Putamen (tissue), 1 donor: ENCODE measurements at places on chromosomes 2 and 18.

- no peak for DNase-seq
These were observed 95.5 kb downstream of the ZNF521 start for GRCh38 chr18:25256439-25256838.

DNA sequence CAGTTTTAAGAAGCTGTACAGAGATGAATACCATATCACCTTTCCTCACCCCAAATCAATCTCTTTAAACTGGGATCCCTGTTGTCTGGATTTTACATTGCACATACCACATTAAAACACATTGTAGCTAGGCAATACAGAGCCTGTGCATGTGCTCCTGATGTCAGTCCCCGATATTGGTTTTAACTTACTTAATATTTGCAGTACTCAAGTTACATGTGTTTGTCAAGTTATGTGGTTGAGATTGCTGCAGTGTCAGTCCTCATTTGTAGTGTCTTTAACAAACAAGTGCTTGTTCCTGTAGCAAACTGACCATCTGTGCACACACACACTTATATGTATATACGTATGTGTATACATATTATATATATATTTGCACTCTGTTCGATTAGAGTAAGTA lies 10.4 kb upstream of the UBE2E3 start:
- no peak for DNase-seq

DNA sequence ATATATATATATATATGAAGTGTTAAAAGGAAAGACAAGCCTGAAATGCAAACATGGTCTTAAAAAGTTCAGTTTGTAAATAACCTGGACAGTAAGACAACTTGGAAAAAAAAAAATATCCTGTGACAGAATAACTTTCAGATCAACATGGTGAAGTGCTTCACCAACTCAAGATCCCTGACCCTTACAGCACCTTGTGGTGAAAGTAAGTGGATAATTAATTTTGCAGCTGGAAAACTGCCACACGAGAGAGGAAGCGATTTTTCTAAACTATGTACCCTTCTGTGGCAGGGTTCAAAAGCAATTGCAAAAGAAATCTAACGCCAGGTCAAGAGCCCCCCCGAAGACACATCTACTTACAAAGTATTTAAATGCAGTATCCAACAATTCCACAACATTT lies 95.8 kb downstream of the PAX3 start:
- DNase-seq: no peak

- no peak for DNase-seq
These were observed 14.7 kb downstream of the CFLAR start for GRCh38 chr2:201130524-201131186.

- DNase-seq: no peak
These were observed 499.9 kb upstream of the SPHKAP start for GRCh38 chr2:228681426-228681825.

DNA sequence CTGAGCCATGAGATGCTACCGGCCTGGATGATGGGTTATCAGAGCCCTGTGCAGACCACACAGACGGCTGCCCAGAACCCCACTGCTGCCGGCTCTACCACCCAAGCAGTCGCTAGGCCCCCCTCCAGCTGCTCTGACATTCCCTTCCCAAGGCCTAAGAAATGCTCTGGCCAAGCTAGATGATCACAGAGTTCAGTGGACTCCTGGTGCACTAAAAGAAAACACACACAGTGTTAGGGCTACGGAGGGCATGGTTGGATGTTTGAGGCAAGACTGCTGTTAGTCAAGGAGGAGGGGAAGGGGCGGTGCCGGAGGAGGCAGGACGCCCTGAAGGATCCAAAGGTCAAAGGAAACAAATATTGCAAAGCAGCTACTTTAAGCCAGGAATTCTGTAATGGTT lies 174.5 kb downstream of the MYCN start:
- DNase-seq: no peak

- no peak for DNase-seq
These were observed 202.9 kb upstream of the HDAC4 start for GRCh38 chr2:239603411-239604356.

- DNase-seq: no peak
These were observed 43.9 kb downstream of the PAX8 start for GRCh38 chr2:113234721-113235346.

DNA sequence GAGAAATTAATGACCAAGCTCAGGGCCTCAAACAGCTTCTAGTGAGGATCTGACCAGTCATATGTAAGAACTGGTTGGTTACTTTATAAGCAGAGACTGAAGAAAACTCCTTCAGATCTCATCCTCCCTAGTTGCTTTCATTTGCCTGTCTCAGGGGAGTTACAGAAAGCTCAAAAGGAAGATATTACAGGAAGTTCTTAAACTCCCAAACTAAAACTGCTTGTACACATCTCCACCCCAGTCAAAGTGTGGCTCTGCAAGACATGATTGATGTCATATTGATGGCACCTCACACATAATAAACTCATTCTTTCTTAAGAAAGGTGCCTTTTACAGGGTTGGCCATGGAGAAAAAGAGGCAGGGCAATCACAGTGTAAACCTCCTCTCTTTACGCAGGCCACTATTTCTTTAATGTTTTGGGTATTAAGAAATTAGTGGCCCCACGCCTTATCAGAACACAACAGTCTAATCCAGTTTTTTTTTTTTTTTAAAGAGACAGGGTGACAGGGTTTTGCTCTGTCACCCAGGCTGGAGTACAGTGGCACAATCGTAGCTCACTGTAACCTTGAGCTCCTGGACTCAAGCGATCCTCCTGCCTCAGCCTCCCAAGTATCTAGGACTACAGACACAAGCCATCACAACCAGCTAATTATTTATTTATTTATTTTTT lies 62.6 kb upstream of the STK17B start:
- DNase-seq: no peak

GRCh38 chr2:89842180-89842908 lies 1150.9 kb downstream of the RPIA start:
- no peak for DNase-seq

GRCh38 chr2:23106242-23106785 lies 278.7 kb upstream of the KLHL29 start:
- no peak for DNase-seq

DNA sequence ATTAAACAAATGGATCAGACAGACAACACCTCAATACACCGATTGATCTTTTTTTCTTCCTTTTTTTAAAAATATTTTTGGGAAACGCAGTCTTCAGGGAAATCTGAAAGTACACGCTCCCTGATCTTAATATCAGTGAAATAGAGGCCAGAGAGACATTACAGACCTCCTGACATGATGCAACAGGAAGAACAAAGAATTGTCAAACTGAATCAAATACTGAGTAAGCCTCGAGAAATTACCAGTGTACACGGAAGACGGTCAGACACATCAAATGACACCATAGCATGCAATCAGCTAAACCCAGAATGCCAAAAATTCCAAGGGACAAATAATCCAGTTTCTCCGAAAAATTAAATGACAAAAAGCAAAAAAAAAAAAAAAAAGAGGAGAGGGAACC lies 80.2 kb upstream of the NFU1 start:
- no peak for DNase-seq

GRCh38 chr2:239230318-239231052 lies 170.3 kb downstream of the HDAC4 start:
- DNase-seq: no peak

DNA sequence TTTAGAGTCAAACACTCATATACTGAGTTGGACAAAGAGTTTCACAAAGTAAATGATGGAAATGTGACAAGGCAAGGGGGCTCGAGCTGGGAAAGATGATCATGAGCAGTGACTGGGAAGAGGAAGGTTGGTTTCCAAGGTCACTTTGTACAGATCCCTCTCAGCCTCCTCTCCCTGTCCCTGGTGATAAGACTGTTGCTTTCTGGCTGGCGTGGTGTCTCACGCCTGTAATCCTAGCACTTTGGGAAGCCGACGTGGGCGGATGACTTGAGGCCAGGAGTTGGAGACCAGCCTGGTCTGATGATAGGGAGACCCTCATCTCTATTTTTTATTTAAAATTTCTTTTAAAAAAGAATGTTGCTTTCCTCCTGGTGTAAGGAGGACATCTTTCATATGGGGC lies 86.6 kb upstream of the STPG4 start:
- no peak for DNase-seq

- DNase-seq: peak; percentile 77
These were observed 2.0 kb downstream of the PHLPP1 start for GRCh38 chr18:62717169-62717924.

DNA sequence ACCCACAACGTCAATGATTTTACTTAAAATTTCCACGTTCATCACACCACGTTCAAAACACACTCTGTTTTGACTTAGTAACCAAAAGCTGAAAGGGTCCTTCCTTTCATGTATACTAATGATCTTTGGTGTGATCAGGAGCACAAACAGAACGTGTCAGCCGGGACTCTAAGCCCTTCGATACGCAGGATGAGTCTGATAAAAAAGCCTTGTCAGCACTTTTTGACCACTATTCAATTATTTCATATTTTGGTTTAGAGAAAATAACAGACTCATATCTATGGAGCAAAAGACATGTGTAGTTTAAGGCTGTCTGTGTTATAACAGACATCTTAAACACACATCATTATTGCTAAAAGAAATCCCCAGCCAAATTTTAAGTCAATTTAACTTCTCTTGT lies 345.3 kb downstream of the ZNF516 start:
- no peak for DNase-seq

- no peak for DNase-seq
These were observed 248.8 kb upstream of the SLC39A10 start for GRCh38 chr2:195408196-195408595.

- no peak for DNase-seq
These were observed 29.4 kb downstream of the KIF1A start for GRCh38 chr2:240790370-240791220.

DNA sequence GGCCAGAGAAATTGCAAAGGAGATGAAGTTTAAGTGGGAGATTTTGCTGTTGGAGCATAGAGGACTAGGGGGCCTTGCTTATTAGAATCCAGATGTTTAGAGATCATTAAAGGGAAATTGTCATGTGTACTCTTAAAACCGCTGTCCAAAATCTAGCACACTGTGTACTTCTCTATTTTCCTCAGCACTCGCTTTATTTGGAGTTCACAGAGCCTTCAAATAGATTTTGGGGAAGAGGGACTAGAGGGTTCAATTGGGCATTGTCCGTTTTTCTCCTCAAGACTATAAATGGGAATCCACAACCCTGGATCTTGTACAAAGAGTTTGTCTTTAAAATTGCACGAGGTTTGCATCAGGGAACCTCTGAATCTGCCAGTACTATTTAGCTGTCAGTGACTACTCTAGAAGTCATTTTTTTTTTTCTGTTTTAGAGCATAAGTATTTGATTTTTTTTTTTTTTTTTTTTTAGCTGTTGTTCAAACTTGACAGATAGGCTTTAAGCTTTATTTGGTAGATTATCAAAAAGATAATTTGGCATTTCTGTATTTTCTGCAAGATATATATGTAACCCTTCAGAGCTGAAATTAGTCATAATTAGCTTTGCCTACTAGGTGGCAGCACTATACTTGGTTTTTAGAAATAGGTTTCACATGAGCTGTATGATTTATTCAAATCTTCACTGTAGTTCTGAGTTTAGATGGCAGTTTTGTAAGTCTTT lies 14.2 kb downstream of the PMS1 start:
- peak; percentile 24 for DNase-seq

DNA sequence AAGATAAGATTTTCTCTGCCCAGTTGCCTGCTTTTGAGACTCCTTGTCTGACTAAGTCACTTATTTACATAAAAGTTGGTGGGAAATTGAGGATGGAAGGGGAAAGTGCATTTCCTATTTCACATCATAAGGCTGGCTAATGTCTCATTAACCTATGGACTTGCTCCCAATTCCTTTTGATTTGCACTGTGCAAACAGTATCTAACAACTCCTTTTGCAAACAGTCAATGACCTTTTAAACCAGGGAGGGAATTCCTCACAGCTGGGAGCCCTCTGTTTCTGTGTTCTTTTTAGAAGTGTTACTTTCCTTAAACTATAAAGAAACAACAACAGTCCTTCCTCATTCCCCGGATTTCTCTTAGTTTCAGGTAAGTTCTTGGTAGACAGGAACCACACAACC lies 272.8 kb downstream of the RND3 start:
- no peak for DNase-seq

DNA sequence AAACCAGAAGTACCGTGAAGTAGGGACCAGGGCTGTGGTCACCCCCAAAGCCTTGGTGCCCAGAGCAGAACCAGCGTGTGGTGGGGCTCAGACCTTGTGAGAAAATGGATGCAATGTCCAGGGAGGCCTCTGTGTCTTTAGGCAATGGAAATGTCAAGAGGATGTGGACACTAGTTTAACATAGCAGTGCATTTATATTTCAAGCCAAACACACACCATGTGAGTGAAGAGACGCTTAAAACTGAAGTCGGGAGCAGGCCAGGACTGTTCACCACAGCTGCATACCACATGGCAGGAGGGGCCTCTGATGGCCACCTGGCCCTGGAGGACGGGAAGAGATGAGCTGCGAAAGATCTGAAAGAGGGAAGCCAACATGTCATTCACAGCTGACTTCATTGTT lies 87.3 kb upstream of the LDLRAD4 start:
- DNase-seq: no peak

- DNase-seq: no peak
These were observed 344.9 kb downstream of the DCDC2C start for GRCh38 chr2:4047961-4048891.

- peak; percentile 48 for DNase-seq
These were observed 15.3 kb upstream of the CD207 start for GRCh38 chr2:70850925-70851324.

DNA sequence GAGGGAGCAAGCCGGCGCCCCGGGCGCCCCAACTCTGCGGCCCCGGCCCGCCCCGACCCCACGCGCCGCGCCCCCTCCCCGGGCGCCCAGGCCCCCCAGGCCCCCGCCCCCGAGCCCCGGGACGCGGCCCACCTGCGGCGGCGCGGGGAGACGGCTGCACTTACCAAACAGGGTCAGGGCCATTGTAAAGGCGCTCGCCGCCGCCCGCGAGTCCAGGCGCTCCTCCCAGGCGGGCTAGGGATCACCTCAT lies 526 bp downstream of the CHN1 start:
- DNase-seq: no peak

- no peak for DNase-seq
These were observed 450.2 kb downstream of the TSN start for GRCh38 chr2:122205641-122206040.

GRCh38 chr2:23720705-23721453 lies 206.0 kb downstream of the ATAD2B start:
- no peak for DNase-seq

DNA sequence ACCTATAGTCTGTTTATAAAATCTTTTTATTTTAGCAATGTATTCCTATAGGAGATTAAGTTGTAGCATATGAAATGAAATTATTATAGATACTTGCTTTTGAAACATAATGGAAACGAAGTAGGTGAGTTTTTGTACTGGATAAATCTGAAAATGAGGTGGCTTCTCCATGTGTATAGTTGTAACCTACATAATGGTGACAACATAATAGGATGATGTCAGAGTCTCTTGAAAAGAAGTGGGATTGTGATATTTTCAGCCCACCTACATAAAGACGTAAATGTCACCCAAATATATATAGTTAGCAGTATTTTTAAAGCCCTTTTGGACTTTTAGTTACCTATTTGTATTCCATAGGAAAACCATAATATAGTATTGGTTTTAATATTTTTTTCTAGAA lies 34.8 kb downstream of the FAM171B start:
- DNase-seq: no peak

DNA sequence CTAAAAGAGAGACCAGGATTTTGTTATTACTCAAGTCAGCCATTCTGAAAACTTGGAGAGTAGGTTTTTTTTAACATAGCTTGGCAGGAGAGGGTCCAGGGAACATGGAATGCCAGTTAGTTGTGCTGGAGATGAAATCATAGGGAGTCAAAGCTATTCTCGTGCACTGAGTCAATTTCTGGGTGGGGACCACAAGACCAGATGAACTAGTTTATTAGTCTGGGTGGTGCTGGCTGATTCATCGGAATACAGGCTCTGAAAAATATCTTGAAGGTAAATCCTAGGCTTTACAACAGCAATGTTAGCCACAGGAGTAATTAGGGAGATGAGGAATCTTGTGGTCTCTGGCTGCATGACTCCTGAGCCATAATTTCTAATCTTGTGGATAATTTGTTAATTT lies 921.4 kb downstream of the TRIB2 start:
- no peak for DNase-seq
